Activated CD4-positive, alpha-beta T cell treated with anti-CD3 and anti-CD28 coated beads for 48 hours (primary cell): ENCODE measurements at places on chromosomes 5 and 9.

DNA sequence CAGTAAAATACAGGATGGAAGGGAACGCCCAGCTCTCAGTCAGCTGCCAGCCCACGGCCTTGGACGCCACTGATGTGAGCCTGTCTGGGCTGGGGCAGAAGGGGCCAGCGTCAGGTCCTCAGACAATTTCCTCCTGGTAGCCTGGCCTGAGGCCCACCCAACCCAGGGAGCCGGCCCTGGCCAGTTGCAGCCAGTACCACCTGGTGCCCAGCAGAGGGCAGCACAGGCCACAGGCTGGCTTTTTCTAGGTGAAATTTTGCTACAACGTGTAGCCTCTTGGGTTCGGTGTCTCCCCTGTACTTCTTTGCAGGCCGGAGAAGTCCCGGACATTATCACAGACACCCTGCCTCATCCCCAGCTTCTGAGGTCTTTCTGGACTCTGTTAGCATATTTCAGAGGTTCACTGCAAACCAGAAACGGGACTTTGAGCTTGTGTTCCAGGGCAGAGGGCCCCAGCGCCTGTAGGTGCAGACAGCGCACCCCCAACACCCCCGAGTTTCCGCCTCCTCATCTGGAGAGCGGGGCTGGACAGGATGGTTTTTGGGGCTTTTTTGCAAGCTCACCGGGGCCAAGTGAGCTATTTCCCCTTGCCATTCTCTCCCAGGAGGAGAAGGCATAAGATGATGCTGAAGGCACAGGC lies 45.9 kb upstream of the KCNMB1 start:
- peak; percentile 72 for DNase-seq

DNA sequence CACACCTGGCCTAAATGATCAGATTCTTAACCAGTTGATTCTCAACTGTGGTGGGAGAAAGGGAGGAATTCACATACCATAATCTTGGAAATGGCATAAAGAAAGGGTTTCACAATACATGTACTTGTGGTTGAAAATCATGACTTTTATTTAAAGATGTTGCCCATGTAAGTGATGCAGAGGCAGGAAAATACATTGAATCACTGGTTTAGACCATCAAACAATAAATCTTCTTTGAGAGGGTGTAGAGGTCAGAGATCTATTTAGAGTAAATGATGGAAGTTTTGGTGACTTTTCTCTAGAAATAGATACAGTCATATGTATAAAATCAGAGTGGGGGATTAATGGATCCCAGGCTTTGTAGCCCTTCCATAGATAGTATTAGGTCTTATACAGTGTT lies 15.4 kb downstream of the NDUFS4 start:
- DNase-seq, result no peak

DNA sequence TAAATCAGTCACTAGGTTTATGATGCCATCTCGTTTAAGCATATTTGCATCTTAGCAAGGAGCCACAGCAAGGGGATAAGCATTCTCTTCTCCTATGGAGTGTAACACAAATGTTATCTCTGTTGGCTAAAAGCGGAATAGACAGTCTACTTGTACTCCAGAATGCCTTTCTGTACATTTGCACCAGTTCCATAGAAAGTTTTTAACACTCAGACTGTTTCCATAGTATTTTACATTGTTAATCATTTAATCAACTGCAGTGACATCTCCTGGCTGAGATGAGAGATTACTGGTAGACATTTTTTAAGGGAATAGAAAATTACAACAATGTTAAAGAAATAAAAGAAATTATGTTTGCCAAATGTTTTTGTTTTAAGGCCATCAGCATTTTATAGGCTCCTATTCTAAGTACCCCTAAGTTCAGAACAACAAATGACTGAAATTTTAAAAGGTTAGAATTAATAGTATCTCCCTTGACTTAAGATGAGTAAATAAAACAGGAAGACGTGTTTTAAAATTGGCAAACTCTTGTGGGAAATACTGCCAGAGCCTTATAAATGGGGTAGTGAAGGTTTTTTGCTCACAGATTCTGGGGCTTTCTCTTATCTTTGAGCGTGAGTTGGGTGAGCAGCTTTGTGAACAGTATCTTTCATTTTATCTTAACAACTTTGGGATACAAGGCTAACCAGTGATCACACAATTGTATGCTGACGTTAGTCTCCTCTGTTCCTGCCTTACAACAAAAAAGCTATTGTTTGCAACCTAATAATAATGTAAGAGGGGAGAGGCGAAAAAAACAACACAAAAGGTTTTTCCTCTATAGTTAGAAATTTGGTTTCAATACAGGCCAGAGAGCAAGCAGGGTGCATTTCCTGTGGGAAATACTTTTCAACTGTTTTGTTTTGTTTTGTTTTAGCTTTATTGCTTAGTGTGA lies 294.3 kb downstream of the FBXL7 start:
- no peak for DNase-seq

GRCh38 chr5:73392775-73393174 lies 55.8 kb downstream of the FOXD1 start:
- no peak for DNase-seq

GRCh38 chr5:76763136-76763535 lies 47.2 kb downstream of the F2R start:
- no peak for DNase-seq

DNA sequence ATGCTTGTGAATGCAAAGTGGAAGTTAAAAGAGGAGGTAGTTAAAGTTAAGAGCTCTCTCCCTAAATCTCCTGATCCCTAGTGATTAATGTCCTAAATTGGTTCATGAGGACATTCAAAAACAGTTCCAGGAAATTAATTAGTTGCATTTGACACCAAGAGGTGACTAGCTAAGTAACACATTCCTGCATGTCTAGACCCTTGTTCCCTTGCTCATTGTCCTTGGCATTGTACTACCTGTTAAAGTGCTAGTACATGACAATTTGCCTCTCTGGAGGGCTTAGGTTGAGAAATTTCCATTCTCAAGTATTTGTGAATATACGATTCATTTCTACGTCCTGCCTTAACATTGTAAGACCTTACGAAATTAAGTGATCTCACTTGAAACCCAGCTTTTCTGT lies 278.6 kb upstream of the CDH10 start:
- no peak for DNase-seq
